ENCODE measurements at places on chromosomes 2 and 18.

DNA sequence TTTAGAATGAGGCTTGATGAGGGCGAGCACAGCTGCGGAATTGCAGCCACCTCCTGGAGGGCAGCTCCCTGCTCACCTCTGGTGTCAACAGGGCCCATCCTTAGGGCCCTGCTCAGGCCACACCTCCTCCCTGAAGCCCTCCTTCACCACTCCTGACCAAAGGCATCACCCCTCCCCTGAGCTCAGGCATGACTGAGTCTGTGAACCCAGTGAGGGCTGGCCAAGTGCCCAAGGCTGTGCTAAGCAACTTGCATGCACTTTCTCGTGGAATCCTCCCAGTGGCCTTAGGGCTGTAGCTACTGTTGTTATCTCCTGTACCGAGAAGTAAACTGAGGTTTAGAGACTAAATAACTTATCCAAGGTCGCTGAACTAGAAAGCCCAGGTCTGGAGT is 101.7 kb downstream of the KLHL29 start:
- DNase-seq: no peak

- no peak for DNase-seq
These were observed 384.4 kb downstream of the SLC4A3 start for GRCh38 chr2:220011859-220012258.

DNA sequence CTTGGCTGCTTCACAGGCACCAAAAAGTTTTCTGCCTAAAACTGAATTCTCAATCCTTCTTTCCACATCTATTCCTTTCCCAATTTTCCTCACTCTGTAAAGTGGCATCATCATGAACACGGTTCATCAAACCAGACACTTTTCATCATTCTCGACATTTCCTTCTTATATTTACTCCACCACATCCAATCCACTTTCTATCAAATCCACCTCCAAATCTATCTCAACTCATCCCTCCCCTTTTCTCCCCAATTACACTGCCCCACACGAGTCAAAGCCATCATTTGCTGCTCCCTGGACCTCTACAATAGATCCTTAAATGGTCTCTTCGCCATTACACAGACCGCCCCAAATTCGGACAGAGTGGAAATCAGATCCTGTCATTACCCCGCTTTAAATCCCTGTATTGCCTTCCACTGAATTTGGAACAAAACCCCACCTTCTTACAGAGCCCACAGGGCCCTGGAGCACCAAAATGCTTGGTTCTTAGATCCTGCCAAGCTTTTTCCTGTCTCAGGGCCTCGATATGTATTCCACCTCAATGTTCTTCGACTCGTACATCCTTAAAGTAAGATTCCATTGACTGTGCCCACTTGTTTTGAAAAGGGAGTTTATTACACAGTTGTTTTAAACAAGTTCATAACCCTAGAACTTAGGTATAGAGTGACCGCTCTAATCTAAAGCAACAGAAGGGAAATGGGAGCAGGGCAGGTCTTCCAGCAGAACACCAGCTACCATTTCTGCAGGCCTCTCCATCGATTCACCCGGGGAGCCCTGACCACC is 856 bp downstream of the ACAA2 start:
- no peak for DNase-seq

DNA sequence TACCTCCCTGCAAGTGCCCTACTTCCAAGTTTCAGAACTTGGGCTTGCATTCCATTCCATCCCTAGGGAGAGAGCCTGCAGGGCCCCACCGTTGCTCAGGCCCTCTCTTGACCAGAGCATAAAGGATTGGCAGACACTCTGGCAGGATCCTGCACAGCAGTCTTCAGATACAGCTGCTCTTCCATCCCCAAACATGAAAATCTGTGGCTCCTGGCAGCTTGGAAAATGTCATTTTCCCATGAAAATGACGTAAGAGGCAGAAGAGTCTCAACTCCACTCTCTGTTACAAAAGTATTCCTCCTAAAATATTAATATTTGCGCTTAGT is 162.6 kb downstream of the GFPT1 start:
- DNase-seq: no peak

- no peak for DNase-seq
These were observed 3.3 kb downstream of the RNF152 start for GRCh38 chr18:61889541-61889940.

- DNase-seq: no peak
These were observed 167.2 kb upstream of the RBBP8 start for GRCh38 chr18:22765896-22766295.

GRCh38 chr18:25866331-25866730 is 224.1 kb downstream of the SS18 start:
- DNase-seq: no peak

GRCh38 chr2:56335101-56335500 is 151.3 kb downstream of the CCDC85A start:
- DNase-seq: no peak

DNA sequence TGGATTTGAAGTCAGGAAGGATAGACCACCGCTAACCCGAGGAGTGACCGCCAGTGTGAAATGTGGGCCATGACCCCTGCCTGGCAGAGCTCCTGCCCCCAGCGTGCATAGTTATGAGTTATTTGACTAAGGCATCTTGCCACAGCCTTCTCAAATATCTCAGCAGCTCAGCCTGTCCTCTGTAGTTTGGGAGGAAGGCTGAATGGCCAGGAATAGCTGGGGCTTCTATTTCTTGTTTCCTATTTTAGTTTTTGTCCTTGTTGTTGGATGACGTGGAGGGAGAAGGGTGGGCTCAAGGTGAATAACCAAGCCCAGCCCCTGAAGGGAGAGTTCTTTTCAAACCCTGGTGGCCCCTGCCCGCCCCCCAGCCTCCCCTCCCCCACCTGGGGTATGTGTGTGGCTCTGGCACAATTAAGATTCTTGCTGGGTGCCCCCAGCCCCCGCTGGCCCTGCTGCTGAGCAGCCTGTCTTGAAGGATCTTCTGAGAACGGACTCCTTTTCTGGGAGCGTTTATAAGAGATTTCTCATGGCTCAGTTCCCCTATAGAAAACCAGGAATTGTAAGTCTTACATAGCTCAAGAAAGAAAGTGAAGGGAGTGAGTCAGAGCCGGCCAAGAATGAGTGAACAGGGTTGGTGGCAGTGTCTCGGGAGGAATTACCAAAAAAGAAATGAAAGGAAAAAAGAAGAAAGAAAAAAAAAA is 157.4 kb downstream of the GLI2 start:
- DNase-seq: no peak

- DNase-seq: no peak
These were observed 493.7 kb upstream of the CDH7 start for GRCh38 chr18:65257149-65257548.

- DNase-seq: no peak
These were observed 1621.1 kb downstream of the LRP1B start for GRCh38 chr2:140509765-140510164.

GRCh38 chr2:71474116-71474743 is 20.9 kb downstream of the DYSF start:
- DNase-seq: no peak

GRCh38 chr2:158745866-158746382 is 49.2 kb upstream of the DAPL1 start:
- DNase-seq: no peak

DNA sequence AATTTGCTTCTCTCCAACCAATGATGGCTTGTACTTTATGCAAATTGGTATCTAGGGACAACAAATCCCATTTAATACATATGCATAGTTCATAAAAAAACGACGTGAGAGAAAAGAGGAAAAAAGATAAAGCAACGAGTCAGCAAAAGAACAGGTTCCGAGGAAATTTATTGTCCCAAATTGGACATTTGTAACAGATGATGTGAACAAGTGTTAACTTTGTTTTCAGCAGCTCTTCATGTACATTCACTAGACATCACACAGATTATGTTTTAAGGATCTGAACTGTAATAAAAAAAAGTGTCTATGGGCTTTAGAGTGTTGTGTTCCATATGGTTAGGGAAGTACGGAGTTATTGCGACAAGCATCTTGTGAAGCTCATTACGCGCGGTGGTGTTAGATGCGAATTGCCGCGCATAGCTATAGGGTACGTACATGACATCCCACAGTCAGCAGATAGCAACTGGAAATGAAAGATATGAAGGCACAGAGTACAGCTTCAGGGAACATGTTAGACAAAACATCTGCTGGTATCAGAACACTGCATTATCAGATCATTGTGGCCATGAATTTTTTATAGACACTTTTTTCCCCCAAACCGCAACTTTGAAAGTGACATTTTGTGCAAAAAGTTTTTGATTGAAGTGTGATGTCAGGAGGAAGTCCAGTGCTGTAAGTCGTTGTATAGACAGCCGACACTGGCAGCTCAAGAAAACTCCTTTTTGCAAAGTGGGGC is 1073.1 kb upstream of the FANCL start:
- no peak for DNase-seq

GRCh38 chr18:27142891-27143290 is 42.2 kb downstream of the CHST9 start:
- no peak for DNase-seq

DNA sequence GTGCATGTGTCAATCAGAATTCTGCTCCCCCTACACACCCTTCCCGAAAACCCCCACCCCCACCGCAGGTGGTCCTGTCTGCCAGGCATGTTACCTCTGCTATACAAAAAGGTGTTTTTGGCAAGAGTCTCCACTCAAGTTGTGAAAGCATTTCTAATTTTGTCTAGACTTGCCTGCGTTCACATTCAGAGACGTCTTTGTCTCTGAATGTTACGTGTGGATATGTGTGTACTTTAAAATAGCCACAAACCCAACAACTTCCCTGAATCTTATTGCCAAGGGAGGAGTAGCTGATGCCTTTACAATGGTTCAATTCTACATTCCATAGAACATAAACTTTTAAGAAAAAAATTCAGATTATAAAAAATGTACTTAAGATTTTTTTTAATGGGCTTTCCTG is 66.6 kb downstream of the ITGA4 start:
- no peak for DNase-seq

DNA sequence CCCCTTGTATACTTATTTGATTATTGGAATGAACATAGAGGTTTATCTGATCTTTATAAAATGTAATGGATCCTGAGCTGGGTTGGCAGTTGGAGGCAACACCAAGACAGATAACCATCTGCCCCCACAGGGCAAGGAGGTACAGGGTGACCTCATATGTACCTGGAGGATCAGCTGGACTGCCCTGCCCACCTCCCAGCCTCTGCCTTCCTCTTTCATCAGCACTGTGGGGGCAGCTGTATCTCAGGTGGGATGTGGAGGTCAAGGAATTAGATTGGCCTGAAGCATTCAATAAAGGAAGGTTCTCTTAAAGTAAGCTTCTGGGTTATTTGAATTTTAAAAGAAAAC is 92.6 kb downstream of the LYPD6 start:
- no peak for DNase-seq

DNA sequence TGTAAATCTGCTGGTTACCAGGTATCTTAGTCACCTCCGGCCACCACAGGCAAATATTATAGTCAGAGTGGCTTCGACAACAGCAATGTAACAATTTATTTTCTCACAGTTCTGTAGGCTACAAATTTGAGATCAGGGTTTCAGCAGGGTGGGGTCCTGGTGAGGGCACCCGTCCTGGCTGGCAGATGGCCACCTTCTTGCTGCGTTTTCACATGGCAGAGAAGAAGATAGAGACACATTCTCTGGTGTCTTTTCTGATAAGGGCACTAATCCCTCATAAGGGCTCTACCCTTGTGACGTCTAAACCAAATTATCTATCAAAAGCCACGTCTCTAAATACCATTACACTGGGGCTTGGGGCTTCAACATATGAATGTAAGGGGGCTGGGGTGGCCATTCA is 843.2 kb upstream of the FANCL start:
- no peak for DNase-seq

GRCh38 chr2:205714058-205714776 is 31.9 kb downstream of the NRP2 start:
- no peak for DNase-seq

DNA sequence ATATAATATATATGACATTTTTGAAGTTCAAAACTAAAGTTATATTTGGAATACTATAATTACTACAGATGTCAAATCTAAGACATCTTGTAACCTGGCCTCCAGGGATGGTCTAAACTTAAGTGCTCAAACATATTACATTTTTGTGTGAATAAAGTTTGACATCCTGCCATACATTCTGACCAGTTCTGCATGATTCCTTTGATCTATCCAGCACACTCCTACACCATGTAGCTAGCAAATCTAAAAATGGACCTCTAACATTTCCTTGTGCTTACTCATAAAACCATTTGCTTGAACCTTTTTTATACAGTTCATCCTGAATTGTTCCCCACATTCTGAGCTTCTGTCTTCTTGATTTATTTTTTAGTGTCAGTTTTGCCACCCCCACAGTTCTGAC is 294.3 kb upstream of the ZNF804A start:
- no peak for DNase-seq

GRCh38 chr2:113795405-113795920 is 39.0 kb upstream of the SLC35F5 start:
- no peak for DNase-seq

DNA sequence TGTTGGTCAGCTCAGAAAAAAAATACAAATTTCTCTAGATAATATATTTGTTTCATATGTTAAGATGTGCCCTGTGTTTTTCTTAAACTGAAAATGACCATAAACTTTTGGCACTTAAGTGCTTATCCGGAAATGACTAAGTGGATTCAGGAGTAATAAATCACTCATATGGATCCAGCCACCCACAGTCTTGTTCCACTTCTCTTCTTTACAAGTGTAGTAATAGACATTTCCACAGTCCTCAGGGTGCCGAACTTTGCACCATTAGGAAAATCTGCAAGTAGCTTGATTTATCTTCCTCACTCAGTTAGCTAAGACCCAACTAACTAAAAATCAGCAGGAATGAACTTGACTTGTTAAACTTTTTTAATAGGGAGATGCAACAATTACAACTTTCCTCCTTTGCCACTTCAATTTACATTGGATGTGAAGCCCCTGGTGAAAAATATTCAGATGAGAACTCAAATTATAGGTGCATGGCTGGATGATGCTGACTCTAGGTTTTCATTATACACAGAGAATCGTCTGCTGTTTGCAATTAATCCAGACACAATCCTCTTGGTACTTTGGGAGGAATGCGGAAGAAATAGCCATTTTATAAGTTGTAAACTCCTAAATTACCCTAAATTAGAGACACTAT is 322.5 kb downstream of the ARHGAP15 start:
- no peak for DNase-seq

DNA sequence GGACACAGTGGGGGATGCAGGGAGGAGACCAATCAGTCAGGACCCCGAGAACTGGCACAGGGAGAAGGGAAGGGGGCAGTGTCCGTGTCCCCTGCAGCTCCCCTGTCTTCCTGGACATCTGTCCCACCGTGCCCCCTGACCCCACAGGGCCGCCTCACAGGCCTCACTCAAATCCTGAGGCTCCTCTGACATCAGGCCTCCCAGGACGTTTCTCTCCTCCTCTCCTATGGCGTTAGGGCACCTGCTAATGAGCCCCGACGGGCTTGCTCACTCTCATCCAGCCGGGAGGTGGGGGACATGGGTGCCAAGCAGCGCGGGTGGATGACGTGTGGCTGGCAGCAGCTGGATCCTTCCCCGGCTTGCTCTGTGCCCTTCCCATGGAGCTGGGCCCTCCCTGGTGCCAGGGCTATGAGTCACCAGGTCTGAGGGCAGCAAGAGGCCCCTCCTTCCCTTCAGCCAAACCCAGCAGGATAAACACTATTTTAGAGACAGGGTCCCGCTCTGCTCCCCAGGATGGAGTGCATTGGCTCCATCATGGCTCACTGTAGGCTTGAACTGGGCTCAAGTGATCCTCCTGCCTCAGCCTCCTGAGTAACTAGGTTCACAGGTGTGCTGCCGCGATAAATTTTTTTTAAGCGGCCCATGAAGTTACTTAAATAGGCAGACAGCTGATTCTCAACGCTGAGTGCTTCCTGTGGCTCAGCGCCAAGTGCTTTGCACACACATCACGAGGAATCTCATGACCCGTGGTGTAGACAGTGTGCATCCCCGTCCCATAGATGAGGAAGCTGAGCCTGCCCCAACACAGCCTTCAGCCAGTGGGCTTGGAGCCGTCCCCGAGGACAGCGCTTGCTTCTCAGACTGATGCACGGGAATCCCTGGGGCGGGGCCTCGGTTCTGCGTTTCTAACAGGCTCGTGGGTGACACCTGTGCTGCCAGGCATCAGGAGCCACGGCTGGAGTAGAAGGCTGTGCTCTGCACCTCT is 64.5 kb upstream of the HDAC4 start:
- no peak for DNase-seq

All from NCI-H1694 treated with DMSO at 0.1 percent for 48 hours (cell line).